Calu3 (cell line): ENCODE measurements at places on chromosomes 11 and 22. TPM values are rescaled to one million over a fixed set of nuclear protein-coding genes. Genes with fewer than 3 reads are reported as not detected.

The MS4A8 gene
- total RNA-seq: 0.57 and 3.5 TPM in 2 replicates

The USH1C gene
- 17.5 and 32.1 TPM in 2 replicates for total RNA-seq

The SAA1 gene
- total RNA-seq: 23.9 and 54.1 TPM in 2 replicates

GRCh38 chr11:23727387-23727786 lies 769.5 kb upstream of the LUZP2 start:
- DNase-seq: no peak

DNA sequence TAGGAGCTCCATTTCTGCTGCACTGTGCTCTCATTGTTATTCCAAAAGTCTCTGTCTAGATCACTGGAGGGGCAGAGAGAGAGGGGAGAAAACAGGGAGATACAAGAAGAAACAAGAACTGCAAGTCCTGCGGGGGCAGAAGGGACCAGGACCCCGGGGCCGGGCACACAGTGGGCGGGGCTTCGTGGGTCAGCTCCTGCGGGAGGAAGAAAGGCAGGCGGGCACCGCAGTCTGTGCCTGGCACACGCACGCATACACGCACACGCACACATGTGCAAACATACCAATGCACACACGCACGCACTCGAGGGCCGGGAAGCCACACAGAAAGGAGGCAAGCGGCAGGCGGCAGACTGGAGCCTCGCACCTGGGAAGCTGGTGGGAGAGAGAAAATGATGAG lies 33.6 kb downstream of the SYT7 start:
- DNase-seq: no peak

- DNase-seq: no peak
Measured at GRCh38 chr11:693887-694562, 997 bp downstream of the DEAF1 start.

- DNase-seq: no peak
Measured at GRCh38 chr22:31160328-31160978, 471 bp downstream of the RNF185 start.

DNA sequence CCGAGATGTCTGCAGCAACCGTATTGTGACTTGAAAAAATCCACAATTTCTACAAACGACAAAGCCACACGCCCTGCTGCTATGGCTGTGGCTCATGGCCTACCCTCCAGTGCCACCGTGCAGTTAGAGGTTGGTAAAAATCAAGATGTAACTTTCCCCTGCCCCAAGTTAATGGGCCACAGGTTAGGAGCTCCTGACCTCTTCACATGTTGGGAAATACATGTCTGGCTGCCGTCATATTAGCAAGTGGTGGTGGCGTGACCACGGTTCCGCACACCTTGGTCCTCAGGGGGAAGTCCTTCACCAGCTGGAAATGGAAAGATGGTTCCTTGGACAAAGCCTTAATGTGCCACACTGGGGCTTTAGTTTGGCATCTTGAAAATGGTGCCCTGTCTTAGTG lies 27.4 kb upstream of the CCND1 start:
- no peak for DNase-seq
